ENCODE measurements at places on chromosomes 5 and 9.
A peak's percentile ranks its signal among the peaks of the same experiment; 100 is the strongest.

GRCh38 chr9:130235558-130236435 lies 29.8 kb upstream of the HMCN2 start:
- peak; percentile 76 for DNase-seq

- peak; percentile 47 for DNase-seq
Observed at GRCh38 chr5:2750758-2751464, 566 bp downstream of the IRX2 start.

- no peak for DNase-seq
Observed at GRCh38 chr9:136686534-136686793, 793 bp downstream of the AGPAT2 start.

DNA sequence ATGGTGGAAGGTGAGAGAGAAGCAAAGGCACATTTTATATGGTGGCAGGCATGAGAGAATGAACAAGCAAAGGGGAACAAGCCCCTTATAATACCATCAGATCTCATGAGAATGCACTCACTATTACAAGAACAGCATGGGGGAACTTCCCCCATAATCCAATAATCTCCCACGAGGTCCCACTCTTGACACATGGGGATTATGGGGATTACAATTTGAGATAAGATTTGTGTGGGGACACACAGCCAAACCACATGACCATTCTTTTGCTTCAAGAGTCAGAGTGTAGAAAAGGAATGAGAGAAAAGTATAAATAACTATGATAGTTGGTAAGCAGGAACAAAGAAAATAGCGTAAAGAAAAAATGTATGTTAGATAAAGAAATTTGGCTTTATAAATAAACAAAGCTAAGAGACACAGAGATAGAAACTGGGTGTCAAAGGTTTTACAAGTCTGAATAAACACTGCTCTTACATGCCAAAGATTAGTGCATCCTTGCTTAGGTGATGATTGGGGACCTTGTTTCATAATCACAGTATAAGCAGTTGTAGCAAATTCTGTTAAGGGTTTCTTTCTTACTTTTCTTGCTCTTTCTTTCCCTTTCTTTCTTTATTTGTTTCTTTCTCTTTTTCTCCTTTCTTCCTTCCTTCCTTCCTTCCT lies 91.9 kb upstream of the PAPPA start:
- no peak for DNase-seq

DNA sequence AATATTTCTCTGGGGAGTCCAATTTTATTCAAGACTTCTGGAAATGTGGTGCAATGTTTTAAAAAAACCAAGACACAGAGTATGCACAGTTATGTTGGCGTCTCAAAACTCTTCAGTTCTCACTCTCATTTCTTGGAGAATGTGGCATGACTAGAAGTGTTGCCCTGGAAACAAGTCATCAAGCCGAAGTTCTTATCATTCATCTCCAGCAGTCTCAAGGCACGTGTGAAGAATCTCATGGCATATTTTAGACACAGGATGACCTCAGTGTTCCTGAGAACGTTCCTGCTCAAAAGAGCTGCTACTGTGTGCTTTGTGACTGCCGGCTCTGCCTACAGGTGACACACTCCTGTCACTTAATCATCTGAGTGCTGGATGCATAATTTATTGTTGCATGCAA lies 147.4 kb upstream of the IRX4 start:
- no peak for DNase-seq

DNA sequence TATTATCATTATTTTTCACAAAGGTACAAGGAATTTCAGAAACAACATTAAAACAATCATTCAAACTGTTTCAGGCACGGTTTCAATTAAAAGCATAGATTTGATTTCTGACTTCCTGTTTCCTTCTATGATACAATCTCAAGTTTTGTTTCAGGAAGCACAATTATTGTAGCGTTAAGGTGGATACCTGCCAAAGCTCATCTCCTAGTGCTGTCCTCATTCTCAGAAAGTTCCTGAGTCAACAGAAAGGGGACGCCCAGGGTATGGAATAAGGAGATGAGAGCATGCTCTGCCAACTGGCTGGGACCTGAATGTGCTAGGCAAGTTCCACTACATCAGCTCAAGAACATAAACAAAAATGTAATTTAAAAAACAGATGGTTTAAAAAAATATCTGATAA lies 2.0 kb upstream of the TRIM14 start:
- DNase-seq: peak; percentile 39

DNA sequence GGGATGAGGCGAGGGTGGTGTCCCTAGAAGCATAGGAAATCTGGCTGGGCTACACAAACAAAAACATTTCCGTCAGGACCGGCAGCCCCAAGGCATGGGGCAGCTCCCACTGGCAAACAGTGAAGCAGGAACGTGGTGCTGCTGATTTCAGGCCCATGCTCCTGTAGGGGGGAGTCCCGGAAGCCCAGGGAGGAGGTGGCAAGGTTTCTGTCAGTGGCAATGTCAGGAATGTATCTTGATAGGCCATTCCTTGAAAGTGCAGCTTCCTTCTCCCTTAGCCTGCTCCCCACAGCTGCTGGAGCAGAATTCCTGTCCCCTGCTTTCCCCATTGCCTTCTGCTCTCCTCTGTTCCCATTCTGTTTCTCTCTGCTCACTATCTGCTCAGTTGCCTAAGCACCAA lies 42.4 kb downstream of the MRRF start:
- DNase-seq: no peak

DNA sequence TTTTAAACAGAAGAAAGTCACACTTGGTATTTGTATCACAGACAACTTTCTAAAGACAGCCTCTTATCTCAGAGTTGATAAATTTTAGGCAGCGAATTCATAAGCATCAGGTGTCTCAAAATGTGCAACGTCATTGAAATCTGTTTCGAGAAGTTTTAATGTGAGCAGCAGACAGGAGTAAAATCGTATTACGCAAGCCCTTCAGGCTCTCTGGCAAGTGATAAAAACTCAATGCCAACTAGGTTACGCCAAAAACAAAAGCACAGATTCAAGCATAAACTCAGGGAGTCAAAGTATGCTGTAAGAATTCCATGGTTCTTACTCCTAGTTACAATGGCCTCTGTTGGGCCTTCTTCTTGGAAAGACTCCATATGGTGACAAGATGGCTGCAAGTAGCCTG lies 244.7 kb downstream of the SEMA5A start:
- DNase-seq: no peak
